ENCODE measurements at places on chromosomes 2 and 18. TPM values are rescaled to one million over a fixed set of nuclear protein-coding genes. Genes with fewer than 3 reads are reported as not detected.

CERKL gene
- total RNA-seq = 2.9 TPM

CD8B gene
- not detected for total RNA-seq

STON1 gene
- total RNA-seq = 8.2 TPM

OSBPL6 gene
- total RNA-seq = 2.0 TPM

SLC19A3 gene
- total RNA-seq = 36.4 TPM

GMPPA gene
- 35.8 TPM for total RNA-seq

PAX8 gene
- 3.9 TPM for total RNA-seq

CXCR4 gene
- 10.4 TPM for total RNA-seq

SPATA3 gene
- not detected for total RNA-seq

TRIM54 gene
- not detected for total RNA-seq

TMEM247 gene
- total RNA-seq = not detected

ZSCAN30 gene
- 27.1 TPM for total RNA-seq

KLHL29 gene
- 4.4 TPM for total RNA-seq

HRH4 gene
- not detected for total RNA-seq

CFC1 gene
- total RNA-seq = 27.7 TPM

LRRC30 gene
- not detected for total RNA-seq

EFEMP1 gene
- total RNA-seq = 43.9 TPM

EPB41L3 gene
- total RNA-seq = 41.7 TPM

FAM161A gene
- 19.0 TPM for total RNA-seq

NLRC4 gene
- total RNA-seq = not detected

FAHD2B gene
- 24.4 TPM for total RNA-seq

PROM2 gene
- total RNA-seq = 14.2 TPM

NAT8 gene
- not detected for total RNA-seq

OR6B2 gene
- not detected for total RNA-seq

ERFE gene
- 1.3 TPM for total RNA-seq
